ENCODE measurements at places on chromosomes 3 and 15. TPM values are rescaled to one million over a fixed set of nuclear protein-coding genes. Genes with fewer than 3 reads are reported as not detected.

- peak; percentile 91 for DNase-seq
- no peaks in the 10 kb centered on the region for H3K27me3 ChIP-seq
- no peak overlapping the region for H3K4me3 ChIP-seq
- peak overlapping the region; percentile 35 for H3K27ac ChIP-seq
Observed at GRCh38 chr3:59245859-59246501, 196.2 kb upstream of the CFAP20DC start.

GRCh38 chr3:189698811-189699210 lies 67.6 kb downstream of the TP63 start:
- H3K4me1 ChIP-seq = no peaks in the 10 kb centered on the region
- no peak overlapping the region for H3K4me3 ChIP-seq
- no peaks in the 10 kb centered on the region for H3K36me3 ChIP-seq
- H3K27ac ChIP-seq = no peak overlapping the region

DNA sequence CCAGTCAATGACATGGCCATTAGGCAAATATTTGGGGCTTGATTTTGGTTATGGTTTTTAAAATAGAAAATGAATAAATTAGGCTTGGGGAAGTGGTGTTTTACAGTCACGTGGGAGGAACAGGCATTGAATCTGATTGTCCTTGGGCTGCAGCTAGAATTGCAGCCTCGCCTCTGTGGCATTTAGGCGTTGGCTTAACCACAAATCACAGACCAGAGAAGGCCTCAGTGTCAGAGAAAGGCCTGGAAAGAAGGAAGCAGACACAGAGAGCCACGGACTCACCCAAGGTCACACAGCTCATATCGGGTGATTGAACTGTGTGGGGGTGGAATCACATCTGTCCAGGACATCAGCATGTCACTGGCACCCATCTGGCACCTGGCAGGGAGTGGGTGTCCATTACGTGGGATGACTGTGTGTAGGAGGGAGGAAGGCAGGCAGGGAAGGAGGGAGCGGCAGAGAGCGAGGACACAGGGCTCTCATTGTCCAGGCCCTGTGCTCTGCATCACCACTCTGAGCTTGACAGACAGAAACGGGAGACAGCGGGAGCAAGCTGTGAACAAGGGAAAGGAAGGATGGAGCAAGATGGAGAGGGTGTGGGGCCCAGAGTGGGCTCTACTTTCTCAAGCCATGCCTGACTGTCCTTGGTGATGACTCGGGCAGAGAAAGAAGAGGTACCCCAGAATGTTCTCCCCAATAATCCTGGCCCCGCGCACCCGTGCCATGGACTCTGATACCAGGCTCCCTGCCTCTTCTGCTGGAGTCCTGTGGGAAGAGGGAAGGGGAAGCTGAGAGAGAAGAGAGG lies 186.4 kb downstream of the FAM43A start:
- H3K27ac ChIP-seq = peak overlapping the region; percentile 86
- no peaks in the 10 kb centered on the region for H3K36me3 ChIP-seq
- no peak overlapping the region for H3K4me3 ChIP-seq
- peak; percentile 74 for DNase-seq
- H3K4me1 ChIP-seq = peaks cover 17% of the 10 kb centered on the region

GRCh38 chr3:72738752-72739530 lies 109.3 kb downstream of the SHQ1 start:
- peaks cover 7% of the 10 kb centered on the region for H3K27me3 ChIP-seq
- H3K36me3 ChIP-seq = no peaks in the 10 kb centered on the region
- peak overlapping the region; percentile 31 for H3K4me3 ChIP-seq
- no peak for DNase-seq

GRCh38 chr3:11558002-11558401 lies 85.7 kb downstream of the VGLL4 start:
- DNase-seq = peak; percentile 90
- H3K4me1 ChIP-seq = peaks cover 34% of the 10 kb centered on the region
- no peaks in the 10 kb centered on the region for H3K27me3 ChIP-seq

DNA sequence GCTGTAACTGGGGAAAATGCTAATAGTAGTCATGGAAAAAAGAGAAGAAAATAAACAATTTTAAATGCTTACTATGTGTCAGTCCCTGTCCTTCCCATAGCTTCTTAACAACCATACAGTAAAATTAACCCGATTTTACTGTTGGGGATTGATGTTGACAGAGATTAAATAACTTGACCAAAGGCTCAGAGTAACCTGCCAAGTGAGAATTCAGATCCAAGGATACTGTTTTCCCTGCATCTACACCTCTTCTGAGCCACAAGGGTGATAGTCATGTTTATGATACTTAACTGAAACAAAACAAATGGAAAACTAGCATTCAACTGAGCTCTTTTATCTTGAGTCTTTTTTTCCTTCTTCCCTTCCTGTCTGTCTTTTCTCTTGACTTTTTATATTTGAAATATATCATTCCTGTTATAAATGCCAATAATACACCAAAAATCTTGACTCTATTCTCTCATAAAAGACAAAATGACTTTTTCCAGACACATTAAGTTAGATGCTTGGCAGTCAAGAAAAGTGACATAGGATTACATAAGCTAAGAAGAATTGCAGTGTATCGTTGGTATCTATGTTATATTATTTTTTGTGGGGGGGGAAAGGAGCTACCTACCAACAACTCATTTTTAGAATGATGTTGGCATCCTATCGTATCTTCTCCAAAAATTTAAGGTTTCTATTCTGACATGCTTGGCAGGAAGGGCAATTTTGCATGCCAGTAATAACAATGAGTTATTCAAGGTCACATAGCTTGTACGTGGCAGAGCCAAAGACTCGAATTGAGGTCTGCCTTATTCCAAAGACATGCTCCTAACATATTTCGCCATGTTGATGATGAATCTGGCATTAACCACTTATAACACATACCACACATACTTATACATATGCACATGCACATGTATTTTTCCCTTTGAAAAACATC lies 306.6 kb upstream of the KCNH8 start:
- H3K27ac ChIP-seq = no peak overlapping the region
- no peaks in the 10 kb centered on the region for H3K27me3 ChIP-seq
- H3K4me1 ChIP-seq = no peaks in the 10 kb centered on the region
- DNase-seq = no peak

The CHRM5 gene
- total RNA-seq = under 0.01 TPM

DNA sequence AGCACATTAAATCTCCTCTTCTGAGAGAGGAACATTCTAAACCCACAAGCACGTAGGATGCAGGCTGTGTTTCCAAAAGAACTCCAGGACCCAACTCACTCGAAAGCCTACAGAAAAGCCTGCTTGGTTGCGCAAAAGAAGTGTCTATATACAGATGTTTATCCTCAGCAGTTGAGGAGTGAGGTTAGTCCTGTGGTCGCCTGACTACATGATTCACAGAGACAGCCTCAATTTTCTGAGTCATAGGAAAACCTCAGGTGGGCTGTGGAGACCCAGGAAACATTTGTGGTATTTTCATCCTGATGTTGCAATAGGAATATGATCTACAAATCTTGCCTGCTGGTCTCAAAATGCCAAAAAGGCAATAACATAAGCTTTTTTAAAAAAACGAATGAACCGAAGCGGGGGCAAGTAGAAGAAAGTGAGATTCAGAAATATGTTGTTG lies 183.8 kb upstream of the THRB start:
- peaks cover 2% of the 10 kb centered on the region for H3K4me1 ChIP-seq
- DNase-seq = peak; percentile 74
- peaks cover 2% of the 10 kb centered on the region for H3K27me3 ChIP-seq

GRCh38 chr3:53238051-53238850 lies 17.6 kb downstream of the TKT start:
- H3K4me1 ChIP-seq = peaks cover 32% of the 10 kb centered on the region
- peaks cover 75% of the 10 kb centered on the region for H3K36me3 ChIP-seq
- peak overlapping the region; percentile 98 for H3K27ac ChIP-seq
- peak; percentile 97 for DNase-seq
- no peaks in the 10 kb centered on the region for H3K27me3 ChIP-seq

The FOXB1 gene
- not detected for total RNA-seq

DNA sequence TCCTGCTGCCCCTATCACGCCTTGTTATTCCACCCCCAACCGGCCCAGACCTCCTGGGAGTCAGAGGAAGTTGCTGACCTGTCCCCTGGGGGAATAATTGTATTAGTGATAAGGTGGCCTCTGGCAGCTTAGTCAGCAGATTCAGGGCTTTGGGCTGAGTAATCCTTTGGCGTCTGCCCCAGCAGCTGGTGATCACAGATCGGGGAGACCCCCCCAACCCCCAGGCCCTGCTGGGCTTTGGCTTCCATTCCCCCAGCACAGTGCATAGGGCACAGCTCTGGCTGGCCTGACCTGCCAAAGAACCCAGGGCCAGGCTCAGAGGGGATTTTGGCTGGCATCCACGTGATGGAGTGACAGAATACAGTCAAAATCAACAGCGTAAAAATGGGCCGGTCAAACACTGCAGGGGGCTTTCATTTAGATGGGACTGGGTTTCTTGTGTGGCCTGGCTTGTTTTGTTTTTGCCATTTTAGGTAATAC lies 3.9 kb upstream of the NR2E3 start:
- H3K27ac ChIP-seq = no peak overlapping the region
- no peaks in the 10 kb centered on the region for H3K27me3 ChIP-seq
- H3K36me3 ChIP-seq = no peaks in the 10 kb centered on the region
- H3K4me1 ChIP-seq = peaks cover 15% of the 10 kb centered on the region
- peak; percentile 69 for DNase-seq

GRCh38 chr15:63836579-63836978 lies 2.8 kb upstream of the HERC1 start:
- H3K27me3 ChIP-seq = 0 out of 2 replicates have a peak, but pooled peaks cover 2% of the 10 kb centered on the region
- H3K4me3 ChIP-seq = no peak overlapping the region
- H3K4me1 ChIP-seq = peaks cover 2% of the 10 kb centered on the region
- DNase-seq = no peak
- no peaks in the 10 kb centered on the region for H3K36me3 ChIP-seq
- no peak overlapping the region for H3K27ac ChIP-seq

- H3K27ac ChIP-seq = no peak overlapping the region
- H3K27me3 ChIP-seq = peaks cover 19% of the 10 kb centered on the region
- no peaks in the 10 kb centered on the region for H3K36me3 ChIP-seq
- DNase-seq = no peak
- H3K4me3 ChIP-seq = no peak overlapping the region
- H3K4me1 ChIP-seq = no peaks in the 10 kb centered on the region
Observed at GRCh38 chr15:68023307-68024101, 30.6 kb upstream of the PIAS1 start.

DNA sequence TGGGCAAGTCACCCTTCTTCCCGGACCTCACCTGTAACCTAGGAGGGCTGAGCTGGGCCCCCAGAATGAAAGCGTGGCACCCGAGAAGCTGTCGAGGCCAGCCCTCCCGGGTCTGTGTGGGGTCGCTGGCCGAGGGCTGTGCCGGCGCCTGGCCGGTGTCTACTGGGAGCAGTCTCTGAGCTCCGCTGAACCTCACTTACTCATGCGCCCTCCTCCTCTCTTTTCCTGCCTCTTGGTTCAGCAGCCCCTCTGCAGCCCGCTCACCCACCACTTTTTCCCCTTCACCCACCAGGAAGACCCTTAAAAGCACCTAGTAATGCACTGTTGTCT lies 419 bp downstream of the HYKK start:
- no peaks in the 10 kb centered on the region for H3K36me3 ChIP-seq
- H3K4me3 ChIP-seq = peak overlapping the region; percentile 67
- H3K27me3 ChIP-seq = no peaks in the 10 kb centered on the region
- H3K27ac ChIP-seq = no peak overlapping the region
- no peak for DNase-seq
- H3K4me1 ChIP-seq = no peaks in the 10 kb centered on the region

DNA sequence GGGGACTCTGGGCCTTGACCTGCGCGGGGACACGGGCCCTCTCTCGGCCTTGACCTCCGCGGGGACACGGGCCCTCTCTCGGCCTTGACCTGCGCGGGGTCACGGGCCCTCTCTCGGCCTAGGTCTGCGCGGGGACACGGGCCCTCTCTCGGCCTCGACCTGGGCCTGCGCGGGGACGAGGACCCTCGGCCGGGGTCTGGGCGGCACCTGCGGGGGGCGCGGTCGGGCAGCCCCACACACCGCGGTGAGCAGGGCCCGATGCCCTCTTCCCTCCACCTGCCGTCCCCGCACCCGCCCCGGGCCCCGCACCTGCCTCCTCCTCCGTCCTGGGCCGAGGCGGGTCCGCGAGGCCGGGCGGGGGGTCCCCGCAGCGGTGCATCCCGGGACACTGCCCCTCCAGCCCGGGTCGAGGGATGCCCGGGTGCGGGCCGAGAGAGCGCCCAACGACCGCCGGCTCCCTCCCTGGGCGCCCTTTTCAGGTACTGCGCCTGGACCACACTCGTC lies 15.6 kb upstream of the CERS3 start:
- no peaks in the 10 kb centered on the region for H3K4me1 ChIP-seq
- no peaks in the 10 kb centered on the region for H3K36me3 ChIP-seq
- H3K4me3 ChIP-seq = no peak overlapping the region
- H3K27me3 ChIP-seq = no peaks in the 10 kb centered on the region
- H3K27ac ChIP-seq = no peak overlapping the region
- no peak for DNase-seq

DNA sequence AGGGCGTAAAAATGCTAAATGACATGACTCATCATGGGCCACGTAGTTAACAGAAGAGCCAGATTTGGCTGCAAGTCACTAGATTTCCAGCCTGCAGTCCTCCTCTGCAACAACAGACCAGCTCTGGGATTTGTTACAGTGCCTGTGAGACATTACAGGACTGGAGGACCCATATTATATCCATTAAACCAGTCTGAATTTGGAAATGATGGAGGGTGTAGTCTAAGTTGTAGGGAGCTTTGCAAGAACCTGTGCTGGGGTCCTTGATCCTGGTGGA lies 10.8 kb downstream of the ZNF774 start:
- H3K4me1 ChIP-seq = peaks cover 21% of the 10 kb centered on the region
- H3K27ac ChIP-seq = peak overlapping the region; percentile 54
- peak; percentile 92 for DNase-seq
- no peak overlapping the region for H3K4me3 ChIP-seq
- H3K36me3 ChIP-seq = no peaks in the 10 kb centered on the region
- no peaks in the 10 kb centered on the region for H3K27me3 ChIP-seq

DNA sequence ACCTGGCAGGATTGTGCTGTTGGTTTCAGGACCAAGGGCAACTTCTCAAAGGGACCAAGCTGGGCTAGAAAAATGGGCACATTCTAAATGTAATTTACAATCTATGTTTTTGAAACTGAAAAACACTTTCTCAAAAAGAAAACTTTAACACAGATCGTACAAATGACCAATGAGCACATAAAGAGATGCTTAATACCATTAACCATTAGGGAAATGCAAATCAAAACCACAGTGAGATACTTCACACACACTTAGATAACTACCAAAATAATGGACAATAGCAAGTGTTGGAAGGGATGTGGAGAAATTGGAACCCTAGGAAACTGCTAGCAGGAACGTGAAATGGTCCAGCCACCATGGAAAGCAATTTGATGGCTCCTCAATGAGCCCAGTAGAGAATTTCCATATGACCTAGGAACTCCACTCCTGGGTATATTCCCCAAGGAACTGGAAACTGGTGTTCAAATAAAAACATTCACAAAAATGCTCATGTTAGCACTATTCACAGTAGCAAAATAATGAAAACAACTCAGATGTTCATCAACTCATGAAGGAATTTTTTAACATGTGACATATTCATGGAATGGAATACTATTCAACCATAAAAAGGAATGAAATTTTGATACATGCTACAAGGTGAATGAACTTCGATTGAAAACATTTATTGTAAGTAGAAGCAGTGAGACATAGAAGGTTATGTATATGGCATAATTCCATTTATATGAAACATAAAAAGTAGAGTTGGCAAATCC lies 288.3 kb upstream of the NR2F2 start:
- DNase-seq = no peak
- no peak overlapping the region for H3K4me3 ChIP-seq
- peaks cover 3% of the 10 kb centered on the region for H3K4me1 ChIP-seq
- H3K27ac ChIP-seq = no peak overlapping the region

The VGLL3 gene
- 97.3 TPM for total RNA-seq

The PPP2R3A gene
- 46.7 TPM for total RNA-seq

The DNAH1 gene
- total RNA-seq = 2.0 TPM

- peak; percentile 35 for DNase-seq
- H3K4me1 ChIP-seq = peaks cover 3% of the 10 kb centered on the region
- no peak overlapping the region for H3K4me3 ChIP-seq
- peaks cover 6% of the 10 kb centered on the region for H3K27me3 ChIP-seq
Observed at GRCh38 chr3:183193762-183194689, 31.5 kb upstream of the LAMP3 start.

The CCR4 gene
- not detected for total RNA-seq

Data from IMR-90 (cell line).